Tongue (tissue), 3 donors: ENCODE measurements at places on chromosomes 13 and 19. TPM values are rescaled to one million over a fixed set of nuclear protein-coding genes. Genes with fewer than 3 reads are reported as not detected.

DNA sequence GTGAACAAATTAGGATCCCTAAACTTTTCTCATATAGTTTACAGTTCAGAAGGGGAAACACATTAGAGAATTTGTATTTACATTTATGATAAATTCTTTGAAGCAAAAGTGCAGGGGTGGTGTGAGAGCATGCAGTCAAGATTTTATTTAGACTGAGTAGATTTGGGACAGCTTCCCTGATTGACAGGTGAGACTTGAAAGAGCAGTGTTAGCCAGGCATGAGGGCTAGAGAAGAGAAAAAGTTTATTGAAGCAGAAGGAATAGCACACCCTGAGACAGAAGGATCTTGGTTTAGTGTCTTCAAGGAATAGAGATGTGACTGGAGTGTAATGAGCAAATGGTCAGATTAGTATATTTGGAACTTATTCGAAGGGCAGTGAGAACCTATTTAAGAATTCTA is 50.5 kb downstream of the PDS5B start:
- DNase-seq: no peak

DNA sequence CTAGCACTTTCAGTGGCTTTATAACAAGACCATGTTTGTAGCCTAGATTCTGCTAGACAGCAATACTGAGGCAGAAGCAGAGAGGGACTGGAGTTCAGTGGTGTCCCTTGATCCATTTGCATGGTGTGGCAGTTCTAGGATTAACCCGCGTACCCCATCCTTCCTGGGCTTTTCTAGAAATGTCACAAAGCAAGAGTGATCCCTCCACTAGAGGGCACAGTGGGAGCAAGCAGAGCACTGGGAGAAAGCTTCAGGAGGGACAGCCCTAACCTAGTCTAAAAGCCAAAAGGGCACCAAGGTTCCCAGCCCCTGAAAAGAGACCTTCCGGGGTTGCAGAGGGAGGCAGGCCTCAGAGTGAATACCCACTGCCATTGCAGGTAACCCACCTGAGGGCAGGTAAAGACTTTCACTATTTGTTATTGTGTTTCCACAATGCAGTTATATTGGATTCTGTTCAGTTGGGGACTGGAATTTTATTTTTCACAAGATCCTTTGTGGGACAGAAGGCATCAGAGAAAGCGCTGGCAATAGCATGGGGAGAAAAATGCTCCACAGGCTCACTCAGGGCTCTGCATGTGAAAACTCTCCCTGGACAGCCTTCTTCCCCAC is 170.6 kb downstream of the FLT1 start:
- peak; percentile 66 for DNase-seq

DNA sequence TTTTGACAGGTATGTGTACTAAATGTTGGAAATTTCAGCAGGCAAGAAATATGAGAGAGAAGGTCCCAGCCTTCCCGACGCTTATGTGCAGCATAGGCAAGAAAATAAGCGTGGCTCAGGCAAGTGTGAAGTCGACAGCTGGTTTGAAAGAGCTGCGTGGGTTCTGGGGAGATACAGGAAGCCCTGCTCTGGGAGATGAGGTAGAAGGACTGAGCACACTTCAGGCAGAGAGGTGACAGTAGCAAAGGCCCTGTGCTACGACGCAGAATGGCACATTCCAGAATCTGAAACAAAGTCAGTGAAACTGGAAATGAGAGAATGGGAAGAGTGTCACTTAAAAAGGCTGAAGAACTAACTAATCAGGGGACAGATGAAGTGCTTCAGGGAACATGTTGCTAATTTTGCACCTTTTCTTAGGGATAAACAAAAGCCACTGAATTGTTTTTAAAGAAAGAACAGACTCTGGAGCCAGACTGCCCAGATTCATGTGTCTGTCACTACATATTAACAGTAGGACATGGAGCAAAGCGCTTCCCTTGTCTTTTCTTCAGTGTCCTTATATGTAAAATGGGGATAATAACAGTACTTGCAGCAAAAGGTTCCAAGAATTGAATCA is 160.1 kb downstream of the SPRY2 start:
- DNase-seq: peak; percentile 13

- no peak for DNase-seq
Observed at GRCh38 chr13:71474936-71475335, 392.1 kb downstream of the DACH1 start.

C2CD4C gene
- total RNA-seq: 1.6 TPM

DNA sequence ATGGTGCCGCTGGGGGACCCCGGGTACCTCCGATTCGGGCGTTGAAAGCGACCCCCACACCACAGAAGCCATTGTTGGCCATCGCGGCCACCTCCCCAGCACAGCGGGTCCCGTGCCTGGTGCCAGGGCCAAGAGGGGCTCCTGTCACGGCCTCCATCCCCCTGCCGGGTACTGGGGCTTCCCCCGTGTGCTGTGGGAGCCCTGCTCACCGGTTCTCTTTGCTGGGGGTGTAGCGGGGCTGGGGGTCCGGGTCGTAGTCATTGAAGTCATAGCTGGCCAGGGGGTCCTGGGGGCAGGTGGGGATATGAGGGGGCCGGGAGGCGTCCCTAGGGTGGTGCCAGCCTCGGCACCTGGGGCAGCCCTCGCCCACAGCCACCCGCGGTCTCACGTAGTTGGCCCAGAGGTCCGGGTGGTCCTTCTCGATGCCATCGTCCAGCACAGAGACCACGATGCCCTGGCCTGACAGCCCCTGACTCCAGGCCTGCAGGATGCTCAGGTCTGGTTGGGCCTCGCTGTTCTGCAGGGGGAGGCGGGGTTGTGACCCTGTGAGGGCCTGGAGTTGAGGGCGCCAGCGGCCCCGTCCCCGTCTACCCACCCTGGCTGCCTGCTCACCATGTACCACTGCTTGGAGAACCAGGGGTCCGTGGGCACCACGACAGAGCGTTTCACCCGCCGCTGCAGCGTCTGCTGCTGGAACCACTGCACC is 2.4 kb downstream of the PCSK4 start:
- no peak for DNase-seq

- DNase-seq: no peak
Observed at GRCh38 chr19:39752390-39752789, 14.6 kb upstream of the CLC start.
